ENCODE measurements at places on chromosomes 7 and 10.

DNA sequence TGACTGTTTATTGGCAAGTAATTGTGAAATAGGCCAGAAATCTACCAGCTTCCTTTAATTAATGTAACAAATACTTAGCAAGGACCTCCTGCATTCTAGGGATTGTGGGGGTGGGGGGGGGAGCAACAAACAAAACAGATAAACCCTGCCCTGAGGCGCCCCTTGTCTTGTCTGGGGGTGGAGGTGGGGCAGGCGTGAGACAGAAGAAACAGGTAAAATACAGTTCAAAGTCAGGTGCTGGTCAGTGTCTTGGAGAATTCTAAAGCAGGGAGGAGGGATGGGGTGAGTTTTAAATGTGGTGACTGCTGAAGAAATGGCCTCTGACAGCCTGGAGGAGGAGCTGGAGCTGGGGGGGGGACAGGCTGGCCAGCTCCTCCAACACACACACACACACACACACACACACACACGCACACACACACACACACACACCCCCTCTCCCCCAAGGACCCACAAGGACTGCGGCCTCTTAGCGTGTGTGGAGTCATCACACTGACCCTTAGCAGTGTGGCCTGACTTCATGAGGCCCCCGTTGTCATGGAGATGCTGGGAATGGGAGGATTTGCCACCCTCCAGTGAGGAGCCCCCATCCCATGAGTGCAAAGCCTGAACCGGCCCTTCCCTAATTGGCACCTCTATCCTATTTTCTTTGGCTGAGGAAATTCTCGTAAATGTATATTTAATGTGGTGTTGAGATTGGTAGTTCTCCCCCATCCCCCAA, 190.4 kb downstream of the MGMT start:
- DNase-seq: no peak

DNA sequence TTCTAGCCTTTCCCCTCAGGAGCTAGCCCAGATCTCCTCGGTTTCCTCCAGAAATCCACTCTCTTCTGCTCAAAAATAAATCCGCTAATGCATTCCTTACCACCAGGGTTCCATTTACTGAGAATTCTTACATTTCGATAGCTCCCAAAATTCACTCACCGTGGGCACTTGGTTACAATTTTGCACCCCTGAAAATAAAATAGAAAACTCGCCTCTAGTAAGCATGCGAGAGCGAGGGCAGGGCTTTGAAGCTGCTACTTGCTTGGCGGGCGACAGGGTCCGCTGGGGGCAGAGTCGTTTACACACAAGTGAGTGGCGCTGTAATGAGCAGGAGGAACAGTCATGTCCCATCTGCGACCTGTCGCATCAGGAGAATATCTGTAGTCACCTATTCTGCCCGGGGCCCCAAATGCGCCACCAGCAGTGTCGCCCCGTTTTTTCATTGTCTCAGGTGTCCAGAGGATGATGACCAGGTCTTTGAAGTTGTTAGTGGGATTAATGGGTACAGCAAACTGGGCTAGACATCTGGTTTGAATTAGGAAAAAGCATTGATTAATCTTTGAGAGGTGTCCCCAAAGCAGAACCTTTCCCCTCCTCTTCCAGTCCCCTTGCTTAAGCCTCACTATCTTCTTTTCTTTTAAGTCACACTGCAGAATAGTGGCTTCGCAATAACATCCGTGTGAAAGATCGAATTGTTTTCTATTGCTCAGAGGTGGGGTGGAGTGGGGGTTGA, 1.2 kb upstream of the MEOX2 start:
- no peak for DNase-seq

GRCh38 chr10:132446661-132447445, 49.9 kb downstream of the PWWP2B start:
- DNase-seq: peak; percentile 48

DNA sequence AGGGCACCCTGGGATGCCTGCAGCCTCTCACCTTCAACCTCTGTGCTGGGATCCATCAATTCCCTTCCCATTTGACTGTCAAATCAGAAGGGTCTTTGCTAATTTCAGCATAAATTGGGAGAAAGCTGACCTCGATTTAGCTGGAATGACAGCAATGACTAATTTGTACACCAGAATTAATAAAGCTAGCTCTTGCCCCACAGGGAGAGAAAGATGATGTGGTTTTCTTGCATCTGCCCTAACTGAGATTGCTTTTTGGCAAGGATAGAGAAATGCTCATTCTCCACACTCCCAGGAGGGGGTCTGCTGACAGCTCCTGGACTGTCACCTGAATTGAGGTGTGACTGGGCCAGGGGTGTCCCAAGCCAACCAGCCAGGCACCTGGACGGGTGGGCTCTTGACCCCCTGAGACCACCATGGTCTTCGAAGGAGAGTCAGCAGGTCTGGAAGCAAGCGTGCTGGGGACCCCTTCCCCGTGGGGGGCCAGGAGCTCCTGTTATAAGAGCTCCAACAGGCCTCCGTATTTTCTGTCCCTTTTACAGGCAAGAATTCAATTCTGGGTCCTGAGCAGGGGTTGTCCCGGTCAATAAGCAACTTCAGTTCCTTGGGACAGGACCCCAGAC, 42.1 kb downstream of the RBM17 start:
- DNase-seq: no peak

GRCh38 chr7:120740348-120740747, 117.6 kb downstream of the TSPAN12 start:
- no peak for DNase-seq

GRCh38 chr10:122078326-122078725, 89.4 kb downstream of the TACC2 start:
- DNase-seq: no peak

GRCh38 chr7:40850017-40850416, 715.2 kb downstream of the SUGCT start:
- no peak for DNase-seq

DNA sequence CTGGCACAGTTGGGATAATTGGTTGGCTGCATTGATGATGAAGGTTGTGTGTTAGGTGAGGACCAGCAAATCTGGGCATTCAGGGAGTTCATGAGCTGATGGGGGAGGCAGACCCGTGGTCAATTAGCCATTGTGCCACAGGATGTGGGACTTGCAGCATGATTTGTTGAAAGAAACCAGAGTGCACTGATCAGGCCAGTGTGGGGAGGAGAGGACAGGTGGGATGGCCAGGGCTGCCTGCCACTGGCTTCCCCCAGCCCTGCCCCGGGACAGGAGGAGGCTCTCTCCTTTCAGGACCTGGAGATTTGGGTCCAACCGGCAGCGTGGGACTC, 4.3 kb downstream of the CLIP2 start:
- no peak for DNase-seq

GRCh38 chr7:32075612-32076011, 5.4 kb upstream of the PDE1C start:
- no peak for DNase-seq

GRCh38 chr10:102504179-102504975, 605 bp downstream of the SUFU start:
- no peak for DNase-seq

DNA sequence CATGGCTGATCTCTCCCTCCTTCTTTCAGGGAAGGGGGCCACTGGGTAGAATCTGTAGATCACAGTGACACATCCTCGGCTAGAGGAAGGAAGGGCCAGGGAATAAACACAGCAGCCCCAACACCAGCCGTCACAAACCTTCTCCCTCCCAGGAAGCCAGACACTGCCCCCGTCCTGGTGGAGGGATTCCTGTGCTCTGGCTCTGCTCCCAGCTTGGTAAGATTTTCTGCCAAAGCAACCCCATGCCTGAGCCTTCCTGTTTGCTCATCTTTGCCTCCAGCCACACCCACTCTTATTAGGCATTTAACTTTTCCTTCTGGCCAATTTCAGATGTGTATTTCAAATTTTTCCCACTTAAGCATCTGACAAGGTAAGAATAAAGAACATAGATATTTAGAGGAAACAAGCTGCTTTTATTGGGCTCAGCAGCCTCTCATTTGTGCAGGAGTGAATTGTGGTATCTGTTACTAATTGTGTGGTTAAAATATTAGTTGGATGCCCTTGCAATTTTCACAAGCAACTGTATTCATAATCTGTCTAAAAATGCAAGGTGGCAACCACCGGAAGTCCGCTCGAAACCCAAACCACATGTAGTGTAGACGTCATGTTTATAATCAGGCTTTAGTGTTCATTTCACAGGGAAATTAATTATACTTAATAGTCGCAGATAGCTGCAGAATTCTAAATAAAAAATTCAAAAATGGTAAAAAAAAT, 13.2 kb upstream of the NPS start:
- DNase-seq: no peak

- DNase-seq: peak; percentile 16
Observed at GRCh38 chr7:105429746-105430612, 41.3 kb upstream of the SRPK2 start.

DNA sequence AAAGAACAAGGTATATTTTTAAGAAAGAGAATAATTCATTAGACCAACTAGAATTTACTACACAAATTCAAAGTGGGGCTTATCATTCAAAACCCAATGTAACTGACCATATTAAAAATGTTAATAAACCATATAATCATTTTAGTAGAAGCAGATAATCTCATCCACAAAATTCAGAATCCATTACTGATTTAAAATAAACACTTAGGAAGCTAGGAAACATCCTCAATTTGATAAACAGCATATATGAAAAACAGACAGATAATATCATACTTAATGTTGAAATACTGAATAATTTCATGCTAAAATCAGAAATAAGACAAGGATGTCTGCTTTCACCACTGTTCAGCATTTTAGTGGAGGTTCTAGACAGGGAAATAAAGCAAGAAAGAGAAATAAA, 902.8 kb upstream of the PHF14 start:
- no peak for DNase-seq

DNA sequence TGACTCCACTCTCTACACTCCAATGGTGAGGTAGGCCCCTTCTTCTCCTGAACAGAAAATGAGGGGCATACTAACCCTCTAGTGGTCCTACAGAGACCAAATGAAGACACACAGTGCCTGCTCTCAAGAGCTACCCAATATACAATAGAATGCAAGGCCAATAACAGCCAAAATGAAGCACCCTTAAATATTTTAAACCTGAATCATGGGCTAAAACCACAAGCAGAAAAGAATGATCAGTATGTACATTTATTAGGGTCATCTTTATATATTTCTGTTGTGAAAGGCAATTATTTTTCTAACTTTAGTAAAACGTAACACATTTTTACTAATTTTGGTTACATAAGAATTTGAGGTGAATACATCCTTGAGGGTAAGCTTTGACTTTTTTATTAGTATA, 49.9 kb upstream of the COL1A2 start:
- DNase-seq: no peak

GRCh38 chr7:155911471-155912105, 99.3 kb upstream of the SHH start:
- DNase-seq: no peak

- no peak for DNase-seq
Observed at GRCh38 chr10:95552679-95553342, 8.4 kb downstream of the SORBS1 start.

DNA sequence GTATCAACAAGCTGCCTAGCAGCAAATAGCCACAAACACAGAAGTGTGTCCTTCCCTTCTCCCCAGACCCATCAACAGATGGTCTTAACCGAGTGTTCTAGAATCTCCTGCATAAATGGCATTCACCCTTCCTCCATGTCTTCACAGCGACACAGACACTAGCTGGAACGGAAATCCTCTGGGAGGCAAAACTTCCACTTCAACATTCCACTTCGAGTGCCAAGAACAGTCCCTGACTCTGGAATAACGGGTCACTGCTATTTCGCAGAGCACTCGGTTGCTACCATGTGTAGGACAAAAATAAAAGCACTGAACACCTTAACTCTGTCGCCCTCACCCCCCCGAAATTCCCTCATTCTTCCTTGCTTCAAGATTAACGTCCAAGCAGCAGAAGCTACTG, 65.1 kb downstream of the SFMBT2 start:
- no peak for DNase-seq

DNA sequence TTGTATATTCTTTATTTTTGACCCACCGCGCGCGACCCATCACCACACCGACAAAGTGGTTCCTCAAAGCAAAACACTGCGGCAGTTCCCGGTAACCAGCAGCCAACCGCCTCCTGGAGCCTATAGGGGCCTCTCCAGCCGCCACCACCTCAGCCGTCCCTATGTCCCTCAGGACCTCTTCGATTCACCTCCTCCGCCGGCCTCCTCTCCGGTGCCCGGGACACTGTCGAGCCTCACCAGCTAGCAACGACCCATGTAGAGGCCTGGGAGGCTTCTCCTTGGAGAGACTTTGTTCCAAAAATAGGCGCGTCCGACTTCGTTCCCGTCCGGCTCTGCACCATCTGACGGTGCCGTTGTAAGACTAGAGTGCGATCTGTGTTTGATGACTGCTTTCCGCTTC, 158.8 kb downstream of the HGF start:
- no peak for DNase-seq

GRCh38 chr10:91200314-91201212, 19.9 kb upstream of the PCGF5 start:
- DNase-seq: no peak

GRCh38 chr10:132804785-132805426, 19.0 kb upstream of the NKX6-2 start:
- no peak for DNase-seq

DNA sequence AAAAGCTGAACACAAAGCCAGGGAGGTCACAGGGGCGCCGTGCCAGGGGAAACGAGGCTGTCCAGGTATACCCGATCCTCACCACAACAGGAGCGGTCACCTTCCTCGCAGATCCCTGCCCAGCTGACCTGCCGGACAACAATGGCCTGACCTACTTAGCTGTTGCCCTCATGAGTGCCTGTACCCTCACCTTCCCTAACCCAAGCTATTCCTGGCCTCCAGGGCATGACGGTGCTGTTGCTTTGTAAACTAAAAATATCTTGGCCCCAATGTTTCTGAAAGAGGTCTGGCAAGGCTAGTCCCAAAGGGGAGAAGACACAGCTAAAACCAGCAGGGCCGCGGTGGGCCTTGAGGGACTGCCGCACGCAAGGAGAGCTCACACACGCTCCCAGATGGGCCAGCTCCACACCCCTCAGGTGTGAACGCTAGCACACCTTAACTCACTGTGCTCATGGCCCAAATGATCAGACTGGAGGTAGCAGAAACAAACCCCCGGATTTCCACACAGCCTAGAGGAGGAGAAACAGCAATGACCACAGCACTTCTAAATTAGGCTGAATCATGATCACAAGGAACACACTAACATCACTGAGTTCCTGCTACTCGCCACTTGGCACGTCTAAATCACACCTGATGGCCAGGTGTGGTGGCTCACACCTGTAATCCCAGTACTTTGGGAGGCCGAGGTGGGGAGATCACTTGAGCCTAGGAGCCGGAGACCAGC, 66.3 kb upstream of the CYTH3 start:
- no peak for DNase-seq

Measured in kidney capillary endothelial cell (primary cell).